Activated CD4-positive, alpha-beta T cell treated with anti-CD3 and anti-CD28 coated beads for 36 hours (primary cell): ENCODE measurements at places on chromosomes 13 and 19. TPM values are rescaled to one million over a fixed set of nuclear protein-coding genes. Genes with fewer than 3 reads are reported as not detected.

GRCh38 chr13:77345150-77345780 lies 18.4 kb upstream of the MYCBP2 start:
- no peaks in the 10 kb centered on the region for H3K27me3 ChIP-seq
- H3K4me3 ChIP-seq: peak overlapping the region; percentile 11
- H3K4me1 ChIP-seq: peaks cover 15% of the 10 kb centered on the region
- no peaks in the 10 kb centered on the region for H3K36me3 ChIP-seq

DNA sequence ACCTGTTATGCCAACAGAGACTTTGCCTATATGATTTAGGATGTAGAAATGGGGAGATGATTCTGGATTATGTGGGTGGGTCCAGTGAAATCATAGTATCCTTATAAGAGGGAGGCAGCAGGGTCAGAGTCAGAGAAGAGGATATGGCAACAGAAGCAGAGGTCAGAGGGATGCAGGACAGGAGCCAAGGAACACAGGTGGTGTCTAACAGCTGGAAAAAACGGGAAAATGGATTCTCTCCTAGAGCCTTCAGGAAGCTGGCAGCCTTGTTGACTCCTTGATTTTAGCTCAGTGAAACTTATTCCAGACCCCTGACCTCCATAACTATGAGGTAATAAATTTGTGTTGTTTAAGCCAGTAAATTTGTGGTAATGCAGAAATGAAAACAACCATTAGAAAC lies 28.8 kb upstream of the OXGR1 start:
- no peak overlapping the region for H3K4me3 ChIP-seq
- peaks cover 3% of the 10 kb centered on the region for H3K4me1 ChIP-seq
- no peak overlapping the region for H3K27ac ChIP-seq
- H3K36me3 ChIP-seq: no peaks in the 10 kb centered on the region
- H3K27me3 ChIP-seq: peaks cover 41% of the 10 kb centered on the region

DNA sequence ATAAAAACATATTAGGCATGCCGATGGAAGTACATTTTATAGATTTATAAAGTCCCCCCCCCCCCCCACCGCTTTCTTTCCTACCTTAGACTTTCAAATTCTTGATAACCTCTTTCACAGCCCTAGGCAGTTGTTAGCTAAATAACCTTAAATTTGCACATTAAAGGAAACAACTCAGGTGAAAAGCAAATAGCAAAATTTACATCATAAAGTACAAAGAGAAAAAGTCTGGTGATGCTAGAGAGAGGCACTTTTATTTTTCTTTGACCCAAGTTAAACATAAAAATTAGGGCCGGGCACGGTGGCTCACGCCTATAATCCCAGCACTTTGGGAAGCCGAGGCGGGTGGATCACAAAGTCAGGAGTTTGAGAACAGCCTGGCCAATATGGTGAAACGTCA lies 15.0 kb upstream of the UBAC2 start:
- H3K27ac ChIP-seq: no peak overlapping the region
- H3K27me3 ChIP-seq: no peaks in the 10 kb centered on the region
- H3K4me1 ChIP-seq: peaks cover 3% of the 10 kb centered on the region
- H3K4me3 ChIP-seq: no peak overlapping the region
- H3K36me3 ChIP-seq: peaks cover 4% of the 10 kb centered on the region

DNA sequence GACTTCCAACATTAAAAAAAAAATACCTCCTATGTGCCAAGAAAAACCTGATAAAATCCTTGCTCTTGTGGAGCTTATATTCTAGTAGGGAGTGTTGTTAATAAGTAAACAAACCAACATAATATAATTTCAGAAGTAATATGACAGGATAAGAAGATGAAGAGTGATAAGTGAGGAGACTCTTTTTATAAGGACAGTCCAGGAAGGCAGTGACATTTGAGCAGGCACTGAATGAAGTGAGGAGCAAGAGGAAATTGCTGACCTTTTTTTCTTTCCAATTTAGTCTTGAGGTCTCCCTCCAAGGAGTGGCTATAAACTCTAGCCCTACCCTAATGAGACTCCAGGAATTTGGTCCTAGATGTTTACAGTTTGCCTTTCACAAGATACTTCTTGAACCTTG lies 715.7 kb downstream of the SLITRK1 start:
- no peak overlapping the region for H3K4me3 ChIP-seq
- no peaks in the 10 kb centered on the region for H3K36me3 ChIP-seq
- H3K27ac ChIP-seq: no peak overlapping the region
- DNase-seq: no peak
- H3K27me3 ChIP-seq: no peaks in the 10 kb centered on the region
- H3K4me1 ChIP-seq: no peaks in the 10 kb centered on the region

Gene KLK2
- not detected for total RNA-seq

GRCh38 chr13:80126389-80127068 lies 214.4 kb downstream of the SPRY2 start:
- H3K27ac ChIP-seq: no peak overlapping the region
- no peaks in the 10 kb centered on the region for H3K27me3 ChIP-seq
- no peaks in the 10 kb centered on the region for H3K36me3 ChIP-seq
- no peak overlapping the region for H3K4me3 ChIP-seq
- no peak for DNase-seq

DNA sequence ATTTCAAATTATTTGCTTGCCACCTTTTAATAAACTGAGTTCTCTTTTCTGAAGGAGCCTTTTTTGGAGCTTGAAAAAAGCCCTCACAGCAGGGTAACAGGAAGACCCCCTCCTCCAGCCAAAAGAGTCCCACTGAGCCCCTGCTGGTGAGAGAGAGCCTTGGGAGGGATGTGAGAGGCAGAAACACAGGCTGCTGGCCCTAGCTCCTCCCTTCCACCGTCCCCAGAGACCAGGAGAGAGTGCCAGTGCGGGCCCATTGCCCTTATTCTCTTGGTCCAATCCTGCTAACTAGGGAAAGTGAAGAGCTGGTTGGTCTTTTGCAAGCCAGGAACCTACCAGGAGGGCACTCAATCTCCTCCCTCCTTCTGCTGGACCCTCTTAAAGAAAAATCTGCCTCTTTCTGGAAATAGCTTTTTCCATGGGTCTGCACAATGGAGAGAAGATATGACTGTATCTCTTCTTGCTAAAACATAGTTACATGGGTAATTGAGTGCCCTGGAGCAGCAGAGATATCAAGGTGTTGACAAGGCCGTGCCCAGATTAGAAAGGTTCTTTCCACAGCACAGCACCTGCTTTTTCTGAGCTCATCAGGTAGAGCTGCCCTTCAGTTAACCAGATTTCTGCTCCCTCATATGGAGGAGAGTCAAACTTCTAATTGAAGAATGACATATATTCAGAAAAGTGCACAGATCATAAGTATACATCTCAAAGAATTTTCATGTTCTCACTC lies 113.9 kb downstream of the LRCH1 start:
- H3K36me3 ChIP-seq: peaks cover 17% of the 10 kb centered on the region
- peak; percentile 14 for DNase-seq
- H3K27me3 ChIP-seq: no peaks in the 10 kb centered on the region
- peak overlapping the region; percentile 57 for H3K4me3 ChIP-seq

Gene PSG2
- total RNA-seq: not detected

DNA sequence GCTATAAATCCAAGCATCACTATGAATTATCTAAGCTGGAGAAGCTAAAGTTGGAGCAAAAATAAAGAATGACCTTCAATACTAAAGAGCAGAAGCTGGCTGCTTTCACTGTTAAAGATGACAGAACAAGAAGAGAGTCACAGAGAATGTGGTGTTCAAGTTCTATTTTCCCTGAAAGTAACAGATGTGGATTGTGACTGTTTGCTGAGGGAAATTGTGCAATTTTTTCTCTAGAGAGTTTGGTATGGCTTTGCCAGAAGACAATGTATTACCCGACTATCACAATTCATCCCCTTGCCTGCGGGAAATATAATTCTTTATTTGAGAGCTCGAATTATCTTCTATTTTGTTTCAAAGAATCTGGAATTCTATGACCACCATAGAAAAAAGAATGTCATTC lies 83.1 kb downstream of the TNFSF13B start:
- H3K4me1 ChIP-seq: peaks cover 2% of the 10 kb centered on the region
- H3K4me3 ChIP-seq: no peak overlapping the region
- no peaks in the 10 kb centered on the region for H3K27me3 ChIP-seq

- H3K4me3 ChIP-seq: no peak overlapping the region
- H3K4me1 ChIP-seq: peaks cover 10% of the 10 kb centered on the region
- DNase-seq: no peak
- no peak overlapping the region for H3K27ac ChIP-seq
- H3K27me3 ChIP-seq: peaks cover 2% of the 10 kb centered on the region
Measured at GRCh38 chr19:56167064-56167578, 8.7 kb upstream of the GALP start.

DNA sequence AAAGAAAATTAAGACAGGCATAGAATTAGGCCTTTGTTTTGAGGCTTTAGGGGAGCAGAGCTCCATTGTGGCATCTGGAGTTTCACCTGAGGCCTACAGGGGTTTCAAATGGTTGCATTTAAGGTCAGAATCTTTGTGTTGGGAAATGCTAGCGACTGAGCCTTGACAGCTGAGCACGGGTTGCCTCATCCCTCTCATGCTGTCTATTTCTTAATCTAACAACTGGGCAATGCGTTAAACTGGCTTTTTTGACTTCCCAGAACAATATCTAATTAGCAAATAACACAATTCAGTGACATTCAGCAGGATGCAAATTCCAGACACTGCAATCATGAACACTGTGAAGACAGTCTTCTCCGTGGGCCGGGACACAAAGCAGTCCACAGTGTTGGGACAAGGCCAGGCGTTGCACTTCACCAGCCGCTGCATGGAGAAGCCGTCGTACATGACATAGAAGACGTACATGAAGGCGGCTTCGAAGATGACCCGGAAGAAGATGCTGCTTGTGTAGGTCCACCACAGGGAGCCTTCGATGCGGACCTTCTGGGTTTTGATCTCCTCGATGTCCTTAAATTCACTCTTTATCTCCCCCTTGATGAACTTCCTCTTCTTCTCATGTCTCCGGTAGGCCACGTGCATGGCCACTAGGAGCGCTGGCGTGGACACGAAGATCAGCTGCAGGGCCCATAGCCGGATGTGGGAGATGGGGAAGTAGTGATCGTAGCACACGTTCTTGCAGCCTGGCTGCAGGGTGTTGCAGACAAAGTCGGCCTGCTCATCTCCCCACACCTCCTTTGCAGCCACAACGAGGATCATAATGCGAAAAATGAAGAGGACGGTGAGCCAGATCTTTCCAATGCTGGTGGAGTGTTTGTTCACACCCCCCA lies 3.8 kb downstream of the GJB2 start:
- H3K27me3 ChIP-seq: peaks cover 22% of the 10 kb centered on the region
- no peaks in the 10 kb centered on the region for H3K36me3 ChIP-seq
- H3K4me3 ChIP-seq: no peak overlapping the region
- peaks cover 7% of the 10 kb centered on the region for H3K4me1 ChIP-seq
- DNase-seq: peak; percentile 44

Gene TYROBP
- total RNA-seq: not detected

DNA sequence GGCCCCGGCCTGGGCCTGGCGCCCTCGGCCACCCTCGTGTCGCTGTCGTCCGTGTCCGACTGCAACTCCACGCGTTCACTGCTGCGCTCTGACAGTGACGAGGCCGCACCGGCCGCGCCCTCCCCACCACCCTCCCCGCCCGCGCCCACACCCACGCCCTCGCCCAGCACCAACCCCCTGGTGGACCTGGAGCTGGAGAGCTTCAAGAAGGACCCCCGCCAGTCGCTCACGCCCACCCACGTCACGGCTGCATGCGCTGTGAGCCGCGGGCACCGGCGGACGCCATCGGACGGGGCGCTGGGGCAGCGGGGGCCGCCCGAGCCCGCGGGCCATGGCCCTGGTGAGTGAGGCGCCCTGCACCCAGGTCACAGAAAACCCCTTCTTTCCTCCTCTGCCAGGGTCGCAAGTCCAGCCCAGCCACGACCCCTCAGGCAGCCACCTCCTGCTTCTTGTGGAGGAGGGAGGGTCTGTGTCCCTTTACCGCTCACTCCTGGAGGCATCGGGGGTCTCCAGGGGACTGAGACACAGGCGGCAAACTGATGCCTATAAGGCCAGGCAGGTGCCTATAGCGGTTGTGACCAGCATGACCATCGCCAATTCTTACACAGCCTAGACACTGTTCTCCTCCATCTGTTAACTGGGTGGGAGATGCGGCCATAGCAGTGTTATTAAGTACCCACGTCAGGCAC lies 4.2 kb downstream of the TTC9B start:
- peaks cover 21% of the 10 kb centered on the region for H3K27me3 ChIP-seq
- H3K4me3 ChIP-seq: no peak overlapping the region
- DNase-seq: no peak
- no peak overlapping the region for H3K27ac ChIP-seq

Gene CGB5
- not detected for total RNA-seq

DNA sequence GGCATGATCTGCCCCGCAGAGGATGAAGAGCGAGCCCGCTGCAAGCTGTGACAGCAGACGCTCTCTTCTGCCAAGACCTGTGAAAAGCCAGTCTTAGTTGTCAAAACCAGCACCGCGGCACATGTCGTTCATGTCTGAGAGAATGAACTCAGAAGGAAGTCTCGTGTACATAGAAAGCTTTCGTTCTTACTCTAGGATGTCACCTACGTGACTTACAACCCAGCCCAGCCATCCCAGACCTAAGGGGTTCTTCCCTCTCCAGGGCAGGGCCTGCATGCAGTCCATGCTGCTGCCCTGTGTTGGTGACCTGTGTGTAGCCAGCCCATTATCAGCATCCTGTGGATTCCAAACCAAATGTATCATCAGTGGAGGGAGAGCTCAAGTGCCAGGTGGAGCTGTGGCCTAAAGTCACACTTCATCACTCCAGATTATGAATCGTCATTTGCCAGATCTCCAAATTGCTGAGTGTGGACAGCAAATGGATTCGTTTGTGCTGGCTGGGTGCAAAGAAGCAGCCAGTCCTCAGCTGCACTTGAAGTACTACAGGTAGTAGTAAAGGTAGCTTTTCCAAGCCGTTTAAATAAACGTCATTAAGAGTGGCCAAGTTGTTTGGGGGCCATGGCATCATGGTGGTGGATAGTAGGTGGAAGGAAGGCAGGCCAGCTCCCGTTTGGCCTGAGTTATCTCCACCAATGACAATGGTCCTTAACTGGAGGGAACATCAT lies 73.9 kb upstream of the GPR183 start:
- H3K4me1 ChIP-seq: peaks cover 89% of the 10 kb centered on the region
- H3K27ac ChIP-seq: peak overlapping the region; percentile 96
- no peaks in the 10 kb centered on the region for H3K27me3 ChIP-seq
- peak; percentile 89 for DNase-seq
- H3K36me3 ChIP-seq: peaks cover 47% of the 10 kb centered on the region

DNA sequence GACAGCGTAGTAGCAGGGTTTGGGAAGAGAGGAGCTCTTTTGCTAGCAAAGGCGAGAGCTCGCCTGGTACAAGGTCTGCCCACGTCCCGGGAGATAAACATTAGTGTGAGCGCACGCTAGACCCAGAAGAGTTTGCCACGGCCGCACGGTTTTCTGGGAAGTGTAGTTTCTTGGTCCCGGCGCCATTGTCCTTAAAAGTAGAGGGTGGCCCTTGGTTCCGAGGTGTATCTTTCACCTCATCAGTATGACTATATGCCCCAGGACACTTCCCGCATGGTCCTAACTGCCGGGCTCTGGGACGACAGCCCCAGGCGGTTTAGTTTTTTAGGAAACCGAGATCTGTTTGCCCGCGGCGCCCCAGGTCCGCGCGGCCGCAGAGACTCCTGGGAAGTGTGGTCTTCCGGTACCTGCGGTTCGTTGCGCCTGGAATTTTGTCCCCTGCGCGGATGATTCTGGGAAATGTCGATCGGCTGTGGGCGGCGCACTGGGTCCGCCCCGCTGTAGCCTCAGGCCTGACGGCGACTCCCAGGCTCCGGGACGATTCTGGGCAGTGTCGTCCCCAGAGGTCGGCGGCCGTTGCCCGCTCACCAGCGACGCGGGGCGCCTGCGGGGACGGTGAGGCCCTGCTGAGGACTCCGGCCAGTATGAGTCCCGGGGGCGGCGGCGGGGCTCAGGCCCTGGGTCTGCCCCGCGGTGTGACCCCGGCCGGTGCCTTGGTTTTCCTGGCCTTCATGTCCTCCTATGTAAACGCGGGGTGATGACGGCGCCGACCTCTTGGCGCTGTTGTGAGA lies at the start of gene ZNF181:
TSS of gene ZNF181 (plus strand) at position 498 of the 791 bp plus-strand sequence. CDS start 795 bp downstream, outside the sequence.
- peaks cover 33% of the 10 kb centered on the region for H3K36me3 ChIP-seq
- H3K4me1 ChIP-seq: peaks cover 22% of the 10 kb centered on the region
- H3K4me3 ChIP-seq: peak within 1 kb of the TSS; percentile 96
- peak; percentile 90 for DNase-seq
